T follicular helper cell (primary cell): ENCODE measurements at places on chromosomes 4 and X.

- DNase-seq, result no peak
Measured at GRCh38 chr4:166655705-166656104, 578.6 kb downstream of the SPOCK3 start.

DNA sequence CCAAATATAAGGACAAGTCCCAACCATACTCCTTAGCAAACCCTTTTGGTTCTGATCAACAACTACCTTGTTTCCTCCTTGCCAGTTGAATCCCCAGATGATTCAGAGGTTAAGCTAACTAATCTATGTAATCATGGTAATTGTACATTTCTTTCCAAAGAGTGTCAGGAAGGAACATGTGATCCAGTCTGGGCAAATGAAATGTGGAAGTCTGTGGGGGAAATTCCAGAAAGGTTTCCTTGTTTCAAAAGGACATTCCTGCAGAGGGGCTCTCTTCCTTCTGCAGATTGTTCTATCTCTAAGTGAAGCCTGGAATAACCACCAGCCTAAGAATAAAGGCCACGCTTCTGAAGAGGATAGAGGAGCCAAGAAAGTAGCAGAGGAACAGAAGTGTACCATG is 7.0 kb downstream of the PRSS12 start:
- no peak for DNase-seq

DNA sequence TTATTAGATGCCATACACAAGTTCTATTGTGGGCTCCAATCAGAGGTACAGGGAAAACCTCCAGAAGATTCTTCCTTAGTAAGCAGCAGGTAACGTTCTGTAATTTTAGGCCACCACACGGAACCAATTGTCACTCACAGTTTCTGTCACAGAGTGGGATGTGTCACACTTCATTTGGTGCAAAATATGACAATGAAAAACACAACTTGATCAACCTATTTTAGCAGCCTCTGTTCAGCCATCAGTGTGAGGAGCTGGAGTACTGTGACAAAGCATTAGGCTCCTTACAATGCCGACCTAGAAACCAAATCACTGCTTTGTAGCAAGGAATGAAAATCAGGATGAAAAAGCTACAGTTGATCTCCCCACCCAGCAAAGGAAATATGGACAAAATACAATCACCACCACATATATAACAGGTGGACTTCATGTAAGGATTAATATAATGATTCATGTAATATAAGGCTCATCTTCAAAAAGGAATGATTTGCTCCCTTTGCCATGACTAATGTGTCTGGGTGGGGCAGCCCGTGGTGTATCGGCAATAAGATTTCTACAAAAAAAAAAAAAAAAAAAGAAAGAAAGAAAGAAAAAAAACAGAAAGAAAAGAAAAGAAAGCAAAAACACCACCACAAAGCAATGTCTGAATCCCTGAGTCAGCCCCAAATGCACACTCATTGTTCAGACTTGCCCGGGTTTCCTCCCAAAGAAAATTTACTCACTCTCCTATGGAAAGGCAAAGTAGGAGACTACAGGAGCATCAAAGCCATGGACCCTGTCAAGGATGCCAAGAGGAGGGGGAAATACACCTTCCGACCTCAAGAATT is 36.0 kb downstream of the SLC9A7 start:
- DNase-seq, result no peak

DNA sequence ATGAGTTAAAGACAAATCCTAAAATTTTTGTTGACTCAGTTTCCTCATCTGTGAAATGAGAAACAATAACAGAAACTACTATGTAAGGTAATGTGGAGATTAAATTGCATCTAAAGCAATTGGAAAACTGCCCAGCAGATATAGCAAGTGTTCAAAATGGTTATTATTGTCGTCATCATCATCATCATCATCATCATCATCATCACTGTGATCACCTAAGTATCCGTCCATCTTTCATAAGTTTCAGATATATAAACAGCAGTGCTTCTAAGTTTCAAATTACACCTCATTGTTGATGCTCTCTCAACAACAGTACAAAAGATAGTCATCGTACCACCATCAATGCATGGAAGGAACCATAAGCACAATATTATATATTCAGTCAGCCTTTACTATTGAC is 379.9 kb downstream of the PDGFC start:
- no peak for DNase-seq

DNA sequence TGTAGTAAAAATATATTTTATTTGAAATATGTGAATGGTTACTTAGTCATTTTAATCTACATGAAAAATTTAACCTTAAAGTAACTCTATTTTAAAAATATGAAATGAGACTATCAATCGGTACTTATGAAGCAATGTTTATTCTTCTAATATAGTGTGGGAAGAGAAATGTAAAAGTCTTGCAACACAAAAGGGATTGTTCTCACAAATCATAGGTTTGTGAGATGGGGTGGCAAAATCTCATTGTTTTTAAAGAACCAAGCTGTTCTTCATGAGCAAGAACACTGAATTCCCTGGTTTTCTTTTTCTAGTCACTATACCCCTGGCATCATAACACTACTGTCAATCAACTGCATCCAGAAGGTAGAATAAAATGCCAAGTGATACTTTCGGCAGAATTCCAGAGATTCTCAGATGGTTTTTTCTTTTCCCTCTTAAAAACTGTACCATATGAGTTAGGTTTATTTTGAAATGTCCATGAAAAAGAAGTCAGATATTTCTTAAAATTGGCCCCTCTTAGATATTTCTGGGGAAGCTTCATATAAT is 52.2 kb downstream of the SNCA start:
- DNase-seq, result no peak

DNA sequence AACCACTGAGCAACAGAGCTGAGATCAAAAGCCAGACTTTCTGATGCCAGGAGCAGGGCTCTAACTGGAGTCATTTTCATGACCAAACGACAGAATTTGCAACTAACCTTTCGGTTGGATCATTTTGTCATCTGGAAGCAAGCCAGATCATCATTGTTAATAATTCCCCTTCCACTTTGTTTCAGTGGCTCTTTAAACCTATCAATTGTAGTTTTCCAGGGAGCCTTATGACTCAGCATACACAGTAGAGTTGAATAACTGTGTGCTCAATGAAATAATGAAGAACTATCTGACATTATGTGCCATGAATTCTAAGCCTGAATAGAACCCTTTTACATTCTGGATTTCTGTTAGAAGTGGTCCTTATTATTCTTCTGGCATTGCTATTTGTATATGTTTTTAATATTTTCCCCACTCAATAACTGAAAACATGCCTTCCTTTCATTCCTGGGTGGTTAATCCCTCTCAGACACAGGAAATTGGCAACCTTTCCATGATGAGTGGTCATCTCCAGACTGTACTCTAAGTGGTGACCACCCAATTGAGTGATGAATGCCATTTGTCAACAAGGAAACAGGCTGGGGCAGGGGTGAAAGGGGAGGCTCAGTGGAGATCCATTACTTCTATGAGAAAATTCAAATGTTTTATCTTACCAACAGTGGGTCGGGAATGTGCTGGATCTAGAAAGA is 431.8 kb downstream of the BCOR start:
- DNase-seq, result no peak
